ENCODE measurements at places on chromosomes 5 and 9.

DNA sequence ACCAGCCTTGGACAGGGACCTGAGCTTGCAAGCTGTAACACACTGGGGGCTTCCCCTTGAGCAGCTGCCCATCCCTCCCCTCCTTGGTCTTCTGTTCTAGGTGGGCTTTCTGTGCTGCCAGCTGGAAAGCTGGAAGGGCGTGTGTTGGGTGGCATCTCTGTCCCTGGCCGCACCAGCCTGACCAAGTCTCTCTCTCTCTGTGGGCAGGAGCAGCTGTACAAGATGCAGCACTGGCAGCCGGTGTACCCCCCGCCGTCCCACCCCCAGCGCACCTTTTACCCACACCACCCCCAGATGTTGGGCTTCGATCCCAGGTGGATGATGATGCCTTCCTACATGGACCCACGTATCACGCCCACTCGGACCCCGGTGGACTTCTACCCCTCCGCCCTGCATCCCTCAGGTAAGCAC, 32.1 kb upstream of the POMT1 start:
- H3K4me3 ChIP-seq = no peak overlapping the region
- no peaks in the 10 kb centered on the region for H3K27me3 ChIP-seq
- H3K4me1 ChIP-seq = no peaks in the 10 kb centered on the region
- H3K27ac ChIP-seq = no peak overlapping the region

- H3K27ac ChIP-seq = no peak overlapping the region
- H3K4me1 ChIP-seq = no peaks in the 10 kb centered on the region
- H3K27me3 ChIP-seq = no peaks in the 10 kb centered on the region
- H3K36me3 ChIP-seq = no peaks in the 10 kb centered on the region
Measured at GRCh38 chr9:137314561-137315560, 12.8 kb upstream of the NRARP start.

DNA sequence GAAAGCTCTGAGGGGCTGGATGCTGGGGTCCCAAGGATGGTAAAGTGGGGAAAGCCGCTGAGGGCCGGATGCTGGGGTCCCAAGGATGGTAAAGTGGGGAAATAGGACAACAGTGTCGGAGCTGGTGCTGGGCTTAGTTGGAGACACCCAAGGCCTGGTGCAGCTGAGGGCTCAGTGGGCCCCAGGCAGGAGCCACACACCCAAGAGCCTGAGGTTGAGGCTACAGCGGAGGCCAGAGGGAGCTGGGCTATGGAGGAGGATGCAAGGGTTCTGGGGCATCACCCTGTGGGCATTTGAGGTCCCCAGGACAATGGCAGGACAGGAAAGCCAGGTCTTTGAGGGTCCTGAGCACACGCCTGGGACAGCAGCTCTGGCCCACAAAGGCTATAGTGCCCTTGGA, 19.1 kb upstream of the SLC9A3 start:
- H3K27ac ChIP-seq = peak overlapping the region; percentile 39
- H3K27me3 ChIP-seq = peaks cover 12% of the 10 kb centered on the region
- H3K36me3 ChIP-seq = no peaks in the 10 kb centered on the region
- peak overlapping the region; percentile 53 for H3K4me3 ChIP-seq

DNA sequence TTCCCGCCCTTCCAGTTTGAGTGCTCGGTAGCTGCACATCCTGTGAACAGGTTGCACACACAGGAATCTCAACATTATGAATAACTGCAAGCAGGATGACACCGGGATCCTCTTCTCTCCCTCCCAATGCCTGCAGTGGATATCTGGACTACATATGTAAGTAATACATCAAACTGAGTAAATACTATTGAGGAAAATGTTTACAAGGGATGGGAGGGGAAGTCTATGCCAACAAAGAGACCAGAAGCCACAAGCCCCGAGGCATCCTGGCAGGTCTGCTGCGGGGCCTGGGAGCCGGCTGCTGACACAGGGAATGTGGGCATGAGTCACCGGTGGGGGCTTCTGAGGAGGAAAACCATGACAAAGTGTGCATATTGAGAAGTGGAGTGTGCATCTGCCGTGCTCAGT, 8.6 kb upstream of the ANKRD33B start:
- H3K4me1 ChIP-seq = peaks cover 13% of the 10 kb centered on the region
- no peaks in the 10 kb centered on the region for H3K36me3 ChIP-seq
- DNase-seq = no peak
- peaks cover 16% of the 10 kb centered on the region for H3K27me3 ChIP-seq
- no peak overlapping the region for H3K27ac ChIP-seq

- H3K4me3 ChIP-seq = no peak overlapping the region
- H3K27me3 ChIP-seq = no peaks in the 10 kb centered on the region
- no peaks in the 10 kb centered on the region for H3K36me3 ChIP-seq
- peaks cover 53% of the 10 kb centered on the region for H3K4me1 ChIP-seq
- no peak for DNase-seq
- no peak overlapping the region for H3K27ac ChIP-seq
Measured at GRCh38 chr9:6920041-6920440, 162.3 kb downstream of the KDM4C start.

DNA sequence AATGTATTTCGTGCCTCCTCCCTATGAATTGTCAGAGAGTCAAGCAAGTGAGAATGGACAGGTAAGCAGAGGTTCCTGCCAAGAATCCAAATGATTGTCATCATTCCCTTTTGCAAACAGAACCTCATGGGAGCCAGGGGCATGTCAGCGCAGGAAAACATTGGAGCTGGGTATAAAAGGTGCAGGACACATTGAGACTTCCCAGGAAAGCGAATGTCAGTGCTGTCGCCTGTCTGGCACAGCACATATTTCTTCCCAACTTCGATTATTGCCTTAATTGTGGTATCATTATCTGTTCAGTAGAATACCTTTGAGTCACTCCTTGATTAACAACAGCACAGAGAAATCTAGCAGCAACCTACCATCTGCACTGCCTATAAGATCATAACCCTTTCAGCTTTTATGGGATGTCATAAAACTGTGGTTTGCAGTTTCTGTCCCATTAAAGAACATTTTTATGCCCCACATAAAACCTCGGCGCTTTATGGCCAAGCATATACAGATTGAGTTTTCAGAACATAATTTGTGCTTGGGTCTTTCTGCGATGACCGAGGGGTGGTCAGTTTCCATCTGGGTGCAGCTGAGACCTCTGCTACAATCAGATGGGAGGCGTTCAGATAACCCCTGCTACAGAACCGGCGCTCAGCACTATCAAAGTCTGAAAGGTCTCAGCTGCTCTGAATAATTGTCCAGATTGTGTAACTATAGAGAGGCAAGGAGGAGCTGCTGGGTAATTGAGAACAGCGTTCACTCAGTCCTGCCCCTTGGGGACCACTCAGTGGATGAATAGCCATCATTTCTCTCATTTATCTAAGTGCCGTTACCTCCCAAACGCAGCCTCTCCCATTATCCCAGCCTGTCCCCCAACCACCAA, 30.9 kb upstream of the WWC1 start:
- H3K36me3 ChIP-seq = no peaks in the 10 kb centered on the region
- H3K4me3 ChIP-seq = no peak overlapping the region
- no peak for DNase-seq
- no peaks in the 10 kb centered on the region for H3K27me3 ChIP-seq
- no peak overlapping the region for H3K27ac ChIP-seq
- no peaks in the 10 kb centered on the region for H3K4me1 ChIP-seq

GRCh38 chr9:33676746-33677505, 118.4 kb upstream of the PRSS3 start:
- DNase-seq = no peak
- peaks cover 18% of the 10 kb centered on the region for H3K4me1 ChIP-seq
- peak overlapping the region; percentile 97 for H3K4me3 ChIP-seq
- peaks cover 46% of the 10 kb centered on the region for H3K27me3 ChIP-seq
- H3K27ac ChIP-seq = no peak overlapping the region

- H3K27ac ChIP-seq = no peak overlapping the region
- H3K36me3 ChIP-seq = no peaks in the 10 kb centered on the region
- no peak overlapping the region for H3K4me3 ChIP-seq
- no peaks in the 10 kb centered on the region for H3K4me1 ChIP-seq
- H3K27me3 ChIP-seq = peaks cover 23% of the 10 kb centered on the region
- DNase-seq = no peak
Measured at GRCh38 chr5:171520300-171521174, 101.1 kb downstream of the FGF18 start.

DNA sequence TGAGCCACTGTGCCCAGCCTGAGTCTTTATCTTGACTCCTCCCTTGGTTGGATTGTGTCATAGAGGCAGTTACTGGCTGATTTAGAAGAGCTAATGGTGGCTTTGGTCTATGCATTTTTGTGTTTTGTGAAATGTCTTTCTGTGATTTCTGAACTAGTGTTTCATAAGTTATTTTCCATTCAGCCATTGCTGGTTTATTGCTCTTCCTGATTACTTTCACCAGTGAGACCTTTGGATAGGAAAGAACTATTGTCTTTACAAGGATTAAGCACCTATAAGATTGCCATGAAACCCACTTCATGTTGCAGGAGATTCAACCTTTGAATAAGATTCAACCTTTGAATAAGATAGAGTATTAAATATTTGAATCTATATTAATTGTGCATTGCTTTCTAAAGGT, 8.7 kb upstream of the HAPLN1 start:
- H3K36me3 ChIP-seq = no peaks in the 10 kb centered on the region
- H3K27ac ChIP-seq = no peak overlapping the region
- no peak for DNase-seq
- no peak overlapping the region for H3K4me3 ChIP-seq
- no peaks in the 10 kb centered on the region for H3K4me1 ChIP-seq

- no peaks in the 10 kb centered on the region for H3K27me3 ChIP-seq
- H3K4me1 ChIP-seq = peaks cover 69% of the 10 kb centered on the region
- DNase-seq = peak; percentile 91
- no peaks in the 10 kb centered on the region for H3K36me3 ChIP-seq
Measured at GRCh38 chr9:96020792-96021550, 145.5 kb downstream of the ERCC6L2 start.

DNA sequence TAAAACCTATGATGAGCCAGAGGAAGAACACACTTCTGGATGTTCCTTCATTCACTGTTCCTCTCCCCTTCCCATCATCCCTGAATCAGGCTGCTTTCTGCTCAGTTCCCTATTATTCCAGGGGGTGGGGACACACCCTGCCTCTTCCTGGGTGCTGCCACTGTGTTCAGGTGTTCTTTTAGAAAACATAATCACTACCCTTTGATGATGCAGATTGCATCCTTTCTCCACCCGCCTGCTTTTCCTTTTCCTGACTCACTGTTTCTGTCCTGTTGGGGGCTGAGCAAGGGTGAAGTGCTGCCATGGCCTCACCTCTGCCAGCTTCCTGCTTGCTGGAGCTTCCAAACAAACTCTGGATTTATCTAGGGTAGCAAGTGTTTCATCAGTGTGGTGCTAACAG, 331.9 kb upstream of the GRIA1 start:
- no peaks in the 10 kb centered on the region for H3K36me3 ChIP-seq
- H3K4me3 ChIP-seq = no peak overlapping the region
- H3K27ac ChIP-seq = no peak overlapping the region
- no peak for DNase-seq
- no peaks in the 10 kb centered on the region for H3K4me1 ChIP-seq

DNA sequence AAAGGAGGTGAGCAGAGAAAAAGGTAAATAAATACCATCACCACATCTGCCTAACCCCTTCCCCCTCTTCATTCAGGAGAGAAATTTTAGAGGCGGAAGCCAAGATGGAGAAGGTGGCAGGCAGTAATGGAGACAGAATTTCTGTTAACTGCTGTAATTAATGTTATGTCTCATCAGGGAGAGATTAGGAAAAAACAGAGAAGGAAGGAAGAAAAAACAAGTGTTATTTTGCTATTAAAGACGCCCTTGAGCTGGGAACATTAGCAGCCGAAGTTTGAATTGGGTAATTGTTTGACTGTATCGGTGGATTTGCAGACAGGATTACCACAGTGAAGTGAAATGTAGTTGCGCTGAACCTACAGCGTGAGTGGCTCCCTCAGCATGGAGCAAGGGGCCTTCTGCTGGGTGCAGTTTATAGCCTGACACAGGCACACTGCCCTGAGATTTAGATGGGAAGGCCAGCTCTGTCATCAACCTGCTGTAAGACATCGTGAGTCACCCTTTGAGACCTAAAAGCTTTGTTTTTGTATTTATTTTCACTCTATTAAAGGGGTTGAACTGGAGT, 136.3 kb downstream of the ASTN2 start:
- H3K27ac ChIP-seq = no peak overlapping the region
- no peaks in the 10 kb centered on the region for H3K36me3 ChIP-seq
- H3K4me3 ChIP-seq = no peak overlapping the region
- no peaks in the 10 kb centered on the region for H3K4me1 ChIP-seq

GRCh38 chr9:21974722-21975409, 19.3 kb downstream of the CDKN2A start:
- no peak for DNase-seq
- H3K4me3 ChIP-seq = peak overlapping the region; percentile 91
- H3K36me3 ChIP-seq = peaks cover 13% of the 10 kb centered on the region
- H3K27me3 ChIP-seq = peaks cover 90% of the 10 kb centered on the region
- H3K4me1 ChIP-seq = peaks cover 27% of the 10 kb centered on the region

- H3K4me3 ChIP-seq = no peak overlapping the region
- no peaks in the 10 kb centered on the region for H3K36me3 ChIP-seq
- H3K27ac ChIP-seq = no peak overlapping the region
- no peak for DNase-seq
Measured at GRCh38 chr5:181059297-181060230, 19.5 kb downstream of the BTNL9 start.

GRCh38 chr5:109365653-109366052, 44.1 kb downstream of the PJA2 start:
- peaks cover 28% of the 10 kb centered on the region for H3K36me3 ChIP-seq
- H3K27me3 ChIP-seq = no peaks in the 10 kb centered on the region
- H3K4me1 ChIP-seq = peaks cover 9% of the 10 kb centered on the region
- H3K27ac ChIP-seq = no peak overlapping the region
- no peak for DNase-seq

- no peak overlapping the region for H3K4me3 ChIP-seq
- H3K27me3 ChIP-seq = peaks cover 12% of the 10 kb centered on the region
- H3K27ac ChIP-seq = no peak overlapping the region
- no peaks in the 10 kb centered on the region for H3K4me1 ChIP-seq
Measured at GRCh38 chr5:96242571-96242970, 190.5 kb downstream of the PCSK1 start.

- no peak overlapping the region for H3K4me3 ChIP-seq
- DNase-seq = no peak
- no peaks in the 10 kb centered on the region for H3K36me3 ChIP-seq
- H3K4me1 ChIP-seq = peaks cover 31% of the 10 kb centered on the region
- no peaks in the 10 kb centered on the region for H3K27me3 ChIP-seq
Measured at GRCh38 chr9:90854637-90855175, 53.1 kb downstream of the SYK start.

GRCh38 chr5:50702615-50703366, 36.4 kb downstream of the PARP8 start:
- H3K4me3 ChIP-seq = peak overlapping the region; percentile 51
- no peaks in the 10 kb centered on the region for H3K36me3 ChIP-seq
- peak overlapping the region; percentile 73 for H3K27ac ChIP-seq
- peaks cover 48% of the 10 kb centered on the region for H3K4me1 ChIP-seq
- H3K27me3 ChIP-seq = no peaks in the 10 kb centered on the region

DNA sequence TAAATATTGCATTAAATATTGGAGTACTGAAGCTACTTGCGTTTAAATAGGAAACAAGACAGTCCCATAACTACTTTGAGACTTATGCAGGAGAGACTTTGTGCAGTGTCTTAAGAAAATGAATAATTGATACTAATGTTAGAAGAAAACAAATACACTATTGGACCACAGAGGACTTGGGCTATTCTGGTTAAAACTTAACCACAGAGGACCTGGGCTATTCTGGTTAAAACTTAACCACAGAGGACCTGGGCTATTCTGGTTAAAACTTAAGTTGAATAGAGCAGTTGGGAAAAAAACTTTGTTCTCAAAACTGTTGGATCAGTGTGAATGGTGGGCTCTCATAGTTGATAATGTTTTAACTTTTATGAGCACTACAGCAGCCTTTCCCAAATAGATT, 141.7 kb downstream of the WDR70 start:
- no peak overlapping the region for H3K4me3 ChIP-seq
- DNase-seq = no peak
- H3K4me1 ChIP-seq = no peaks in the 10 kb centered on the region
- H3K36me3 ChIP-seq = peaks cover 21% of the 10 kb centered on the region
- no peaks in the 10 kb centered on the region for H3K27me3 ChIP-seq

- no peaks in the 10 kb centered on the region for H3K27me3 ChIP-seq
- no peak for DNase-seq
- no peaks in the 10 kb centered on the region for H3K36me3 ChIP-seq
Measured at GRCh38 chr5:158451993-158452672, 593.2 kb upstream of the CLINT1 start.

All from natural killer cell treated with Interleukin-12 subunit alpha and Interleukin-12 subunit beta and Interleukin-15 and Interleukin-18, amount 100 ng/mL, for 72 hours (primary cell).